NCI-H187 treated with DMSO at 0.1 percent for 48 hours (cell line): ENCODE measurements at places on chromosomes 7 and 10.

- no peak for DNase-seq
These were observed 186.8 kb downstream of the USP6NL start for GRCh38 chr10:11424456-11425295.

GRCh38 chr7:4875391-4875790 is 8.1 kb downstream of the RADIL start:
- DNase-seq, result no peak

DNA sequence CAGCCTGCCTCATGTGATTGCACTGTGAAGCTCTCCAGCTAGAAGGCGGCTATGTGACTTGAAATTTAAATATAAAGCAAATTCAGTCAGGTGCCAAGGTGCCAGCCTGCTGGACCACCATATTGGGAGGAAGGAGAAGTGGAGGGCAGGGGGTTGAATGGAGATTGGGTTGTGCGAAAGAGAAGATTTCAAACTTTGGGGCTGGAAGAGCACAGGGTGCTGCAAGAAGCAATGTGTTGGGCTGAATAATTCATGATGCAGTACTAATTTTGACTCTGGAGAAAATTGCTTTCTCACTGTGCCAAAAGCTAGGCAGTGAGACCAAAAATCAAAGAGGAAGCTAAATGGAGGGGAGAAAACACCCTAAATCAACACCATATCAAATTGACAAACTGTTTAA is 335.3 kb downstream of the NRG3 start:
- DNase-seq, result no peak

GRCh38 chr7:42926204-42926603 is 5.8 kb downstream of the PSMA2 start:
- DNase-seq, result no peak

DNA sequence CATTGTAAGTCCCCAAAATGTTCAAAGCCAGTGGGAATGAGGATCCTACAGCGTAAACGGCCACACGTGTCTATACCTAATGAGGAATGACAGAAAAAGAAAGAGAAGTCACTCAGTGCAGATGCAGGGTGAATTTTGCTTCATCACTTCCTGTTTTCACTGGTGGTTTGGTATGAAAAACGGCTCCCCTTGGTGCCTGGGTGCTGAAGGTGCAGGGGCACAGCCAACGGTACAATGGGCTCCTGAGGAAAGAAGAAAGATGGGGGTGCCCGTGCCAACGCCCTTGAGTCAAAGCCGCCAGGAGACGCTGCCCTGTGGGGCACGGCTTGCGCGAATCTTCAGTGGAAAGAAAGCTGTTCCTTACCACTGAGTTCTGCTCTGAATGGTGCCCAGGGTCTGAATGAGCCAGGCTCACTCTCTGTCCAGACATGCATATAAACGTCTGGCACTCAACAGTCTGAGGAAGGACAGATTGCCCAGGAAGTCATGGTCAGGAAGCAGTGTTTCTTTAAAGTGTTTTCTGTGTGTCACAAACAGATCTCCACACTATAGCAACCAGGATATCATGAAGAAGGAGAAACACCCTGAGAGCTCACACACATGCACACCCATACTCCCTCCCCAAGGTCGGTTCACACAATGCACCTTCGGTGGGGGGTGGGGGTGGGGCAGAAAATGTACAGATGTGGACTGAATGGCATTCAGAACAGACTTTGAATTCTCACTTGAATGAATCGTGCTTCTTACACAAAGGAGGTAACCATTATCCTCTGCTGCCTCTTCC is 105.8 kb downstream of the ELMO1 start:
- no peak for DNase-seq

- no peak for DNase-seq
These were observed 1.0 kb downstream of the PAXIP1 start for GRCh38 chr7:155001756-155002410.
